ENCODE measurements at places on chromosomes 11 and 22. TPM values are rescaled to one million over a fixed set of nuclear protein-coding genes. Genes with fewer than 3 reads are reported as not detected.

- H3K36me3 ChIP-seq, result no peaks in the 10 kb centered on the region
- no peak overlapping the region for H3K4me3 ChIP-seq
- no peak overlapping the region for H3K27ac ChIP-seq
- no peak for DNase-seq
- peaks cover 39% of the 10 kb centered on the region for H3K27me3 ChIP-seq
- H3K4me1 ChIP-seq, result no peaks in the 10 kb centered on the region
These were observed 114.7 kb downstream of the BUD13 start for GRCh38 chr11:116657842-116658825.

GRCh38 chr11:130215531-130216220, 56.1 kb downstream of the ST14 start:
- H3K4me1 ChIP-seq, result peaks cover 16% of the 10 kb centered on the region
- H3K4me3 ChIP-seq, result no peak overlapping the region
- DNase-seq, result no peak
- H3K27me3 ChIP-seq, result no peaks in the 10 kb centered on the region
- no peak overlapping the region for H3K27ac ChIP-seq
- H3K36me3 ChIP-seq, result no peaks in the 10 kb centered on the region

GRCh38 chr11:65424205-65425104, 1.9 kb downstream of the NEAT1 start:
- DNase-seq, result no peak
- H3K27ac ChIP-seq, result peak overlapping the region; percentile 99
- peaks cover 38% of the 10 kb centered on the region for H3K36me3 ChIP-seq

DNA sequence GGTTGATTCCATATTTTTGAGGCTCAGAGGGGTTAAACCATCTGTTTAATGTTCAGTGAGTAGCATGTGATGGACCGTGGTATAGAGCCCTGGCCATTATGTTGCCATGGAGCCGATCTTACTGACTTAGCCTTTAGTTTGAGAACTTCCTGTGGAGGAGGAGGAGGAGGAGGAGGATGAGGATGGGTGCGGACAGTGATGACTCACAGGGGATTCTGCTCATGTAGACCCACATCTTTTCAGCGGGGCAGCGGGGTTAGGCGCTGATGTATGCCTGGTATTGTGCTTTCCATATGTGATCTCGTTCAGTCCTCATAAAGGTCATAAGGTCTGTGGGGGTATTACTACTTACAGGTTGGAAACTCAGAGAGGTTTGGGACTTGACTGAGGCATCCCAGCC, 13.9 kb downstream of the STX3 start:
- DNase-seq, result no peak
- no peaks in the 10 kb centered on the region for H3K27me3 ChIP-seq
- H3K36me3 ChIP-seq, result peaks cover under 1% of the 10 kb centered on the region
- peaks cover 9% of the 10 kb centered on the region for H3K4me1 ChIP-seq
- no peak overlapping the region for H3K4me3 ChIP-seq
- no peak overlapping the region for H3K27ac ChIP-seq

The POLR2L gene
- 51.5 TPM for total RNA-seq

GRCh38 chr11:112882494-112883381, 78.5 kb upstream of the NCAM1 start:
- DNase-seq, result no peak
- H3K27me3 ChIP-seq, result no peaks in the 10 kb centered on the region
- H3K4me3 ChIP-seq, result no peak overlapping the region
- H3K36me3 ChIP-seq, result no peaks in the 10 kb centered on the region
- no peak overlapping the region for H3K27ac ChIP-seq

GRCh38 chr22:35638410-35638809, 9.8 kb upstream of the APOL6 start:
- H3K27ac ChIP-seq, result peak overlapping the region; percentile 84
- H3K27me3 ChIP-seq, result no peaks in the 10 kb centered on the region
- H3K4me1 ChIP-seq, result peaks cover 21% of the 10 kb centered on the region

The SULT4A1 gene
- not detected for total RNA-seq

All from esophagus squamous epithelium (tissue), 5 donors.